ENCODE measurements at places on chromosomes 7 and 10.

- DNase-seq: no peak
These were observed 145.3 kb upstream of the FAM3C start for GRCh38 chr7:121541457-121541856.

GRCh38 chr7:139648391-139648861, 124.9 kb downstream of the CLEC2L start:
- no peak for DNase-seq

DNA sequence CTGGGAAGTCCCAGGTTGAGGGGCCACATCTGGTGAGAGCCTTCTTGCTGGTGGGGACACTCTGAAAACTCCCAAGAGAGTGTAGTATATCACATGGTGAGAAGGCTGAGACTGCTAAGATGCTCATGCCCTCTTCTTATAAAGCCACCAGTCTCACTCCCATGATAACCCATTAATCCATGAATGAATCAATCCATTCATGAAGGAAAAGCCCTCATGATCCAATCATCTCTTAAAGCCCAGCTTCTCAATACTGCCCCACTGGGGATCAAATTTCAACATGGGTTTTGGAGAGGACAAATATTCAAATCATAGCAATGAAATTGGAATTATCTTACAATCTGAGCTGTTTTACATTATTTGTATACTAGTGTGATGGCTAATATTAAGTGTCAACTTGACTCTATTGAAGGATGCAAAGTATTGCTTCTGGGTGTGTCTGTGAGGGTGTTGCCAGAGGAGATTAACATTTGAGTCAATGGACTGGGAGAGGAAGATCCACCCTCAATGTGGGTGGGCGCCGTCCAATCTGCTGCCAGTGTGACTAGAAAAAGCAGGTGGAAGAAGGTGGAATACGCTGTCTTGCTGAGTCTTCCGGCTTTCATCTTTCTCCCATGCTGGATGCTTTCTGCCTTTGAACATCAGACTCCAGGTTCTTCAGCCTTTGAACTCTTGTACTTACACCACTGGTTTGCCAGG, 14.3 kb upstream of the UBE2D1 start:
- no peak for DNase-seq

DNA sequence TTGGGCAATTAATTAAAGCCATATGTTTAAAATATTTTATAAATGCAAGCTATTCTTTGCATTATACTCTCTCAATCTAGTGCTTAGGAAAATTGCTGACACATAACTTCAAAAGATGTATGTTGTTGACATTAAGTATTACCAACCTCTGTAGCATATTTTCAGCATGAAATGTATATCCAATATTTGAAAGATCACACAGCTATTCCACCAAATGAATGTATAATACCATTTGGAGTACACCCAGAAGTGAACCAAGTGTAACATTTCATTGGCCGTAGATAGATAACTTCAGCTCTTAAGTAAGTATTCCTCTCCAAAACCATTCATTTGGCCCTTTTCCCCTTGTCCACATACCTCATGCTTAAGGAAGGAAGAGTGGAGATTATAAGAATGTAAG, 104.6 kb downstream of the HECTD2 start:
- no peak for DNase-seq

DNA sequence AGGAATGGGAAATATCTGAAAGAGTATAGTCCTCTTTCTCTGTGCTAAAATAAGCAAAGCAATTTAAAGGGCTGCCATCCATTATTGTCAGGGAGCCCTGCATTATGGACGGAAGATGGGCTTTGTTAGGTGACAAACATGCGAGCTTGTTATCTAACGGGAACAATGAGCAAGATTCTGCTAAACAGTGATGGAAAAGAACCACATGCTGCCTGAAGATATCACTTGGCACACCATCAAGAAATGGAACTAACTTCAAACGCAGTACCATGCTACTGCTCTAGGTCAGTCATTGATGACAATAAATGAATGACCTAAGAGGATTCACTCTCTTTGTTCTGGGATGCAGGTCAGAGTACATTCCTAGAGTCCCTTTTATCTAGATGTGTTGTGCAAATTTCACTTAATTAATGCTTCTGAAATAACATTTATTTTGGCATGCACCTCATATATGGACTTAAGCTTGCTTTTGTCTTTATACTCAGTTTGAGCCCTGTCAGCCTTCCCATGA, 175.7 kb upstream of the PTN start:
- DNase-seq: no peak

- no peak for DNase-seq
These were observed 771.4 kb downstream of the LRMDA start for GRCh38 chr10:76202777-76203176.

DNA sequence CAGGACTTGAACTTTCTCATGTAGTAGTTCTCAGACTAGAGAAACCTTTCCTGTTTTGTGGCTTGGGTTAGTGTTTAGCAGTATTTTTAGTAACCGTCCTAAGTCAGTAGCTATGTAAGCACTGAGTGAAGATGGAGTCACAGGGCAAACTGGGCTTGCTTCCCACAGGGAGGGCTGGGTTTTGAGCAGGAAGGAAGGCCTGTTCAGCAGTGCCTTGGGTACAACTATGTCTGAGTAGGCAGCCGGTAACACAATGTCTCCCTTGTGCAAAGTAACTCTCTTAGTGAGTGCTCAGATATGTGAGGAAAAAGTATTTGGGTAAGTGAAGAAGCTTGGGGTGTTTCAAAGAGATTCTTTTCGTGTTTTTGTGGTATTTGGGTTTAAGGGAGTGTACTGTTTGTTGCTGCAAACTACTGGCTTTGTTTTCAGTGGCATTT, 96.4 kb downstream of the CCSER2 start:
- DNase-seq: peak; percentile 3

DNA sequence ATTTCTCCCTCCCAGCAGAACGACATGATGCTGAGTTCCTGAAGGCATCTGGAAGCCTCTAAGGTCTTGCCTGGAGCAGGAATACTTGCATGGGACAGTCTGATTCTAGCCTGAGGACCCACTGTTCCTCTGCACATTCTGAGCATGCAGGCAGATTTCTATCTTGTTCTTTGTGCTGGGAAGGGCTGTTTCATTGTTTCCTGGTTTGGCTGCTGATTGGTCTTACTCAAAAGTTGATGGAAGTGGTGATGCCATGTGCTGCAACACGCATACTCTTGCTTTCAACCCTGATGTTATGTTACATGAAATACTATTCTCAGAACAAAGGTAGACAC, 307.0 kb downstream of the GATA3 start:
- no peak for DNase-seq

GRCh38 chr10:120105492-120105891, 213.0 kb downstream of the SEC23IP start:
- DNase-seq: no peak

Data from activated CD4-positive, alpha-beta T cell treated with anti-CD3 and anti-CD28 coated beads, Interleukin-2, amount 50 U/mL, for 48 hours (primary cell).